ENCODE measurements at places on chromosomes 6 and 20. TPM values are rescaled to one million over a fixed set of nuclear protein-coding genes. Genes with fewer than 3 reads are reported as not detected.

LPIN3 gene
- 13.0 TPM for polyA plus RNA-seq

- no peak overlapping the region for H3K4me3 ChIP-seq
- H3K36me3 ChIP-seq, result no peaks in the 10 kb centered on the region
- peaks cover 33% of the 10 kb centered on the region for H3K4me1 ChIP-seq
- H3K27me3 ChIP-seq, result no peaks in the 10 kb centered on the region
These were observed 4.6 kb downstream of the FKBP1A start for GRCh38 chr20:1388253-1388652.

GRCh38 chr20:62805155-62805710 lies 598 bp downstream of the OGFR start:
- peak overlapping the region; percentile 89 for H3K4me3 ChIP-seq
- no peaks in the 10 kb centered on the region for H3K27me3 ChIP-seq
- H3K36me3 ChIP-seq, result peaks cover 5% of the 10 kb centered on the region
- DNase-seq, result peak; percentile 58
- 0 out of 2 replicates have a peak overlapping the region, but pooled peaks have one; percentile 19 for H3K27ac ChIP-seq

GRCh38 chr20:33992923-33993575 lies 662 bp upstream of the RALY start:
- H3K4me3 ChIP-seq, result peak overlapping the region; percentile 94
- no peaks in the 10 kb centered on the region for H3K27me3 ChIP-seq
- H3K4me1 ChIP-seq, result peaks cover 15% of the 10 kb centered on the region
- no peaks in the 10 kb centered on the region for H3K36me3 ChIP-seq

HAO1 gene
- polyA plus RNA-seq, result not detected

LRRC73 gene
- polyA plus RNA-seq, result 1.0 TPM

- H3K36me3 ChIP-seq, result no peaks in the 10 kb centered on the region
- no peaks in the 10 kb centered on the region for H3K27me3 ChIP-seq
- no peak overlapping the region for H3K4me3 ChIP-seq
These were observed 159.4 kb downstream of the CDK19 start for GRCh38 chr6:110655821-110656220.

DNA sequence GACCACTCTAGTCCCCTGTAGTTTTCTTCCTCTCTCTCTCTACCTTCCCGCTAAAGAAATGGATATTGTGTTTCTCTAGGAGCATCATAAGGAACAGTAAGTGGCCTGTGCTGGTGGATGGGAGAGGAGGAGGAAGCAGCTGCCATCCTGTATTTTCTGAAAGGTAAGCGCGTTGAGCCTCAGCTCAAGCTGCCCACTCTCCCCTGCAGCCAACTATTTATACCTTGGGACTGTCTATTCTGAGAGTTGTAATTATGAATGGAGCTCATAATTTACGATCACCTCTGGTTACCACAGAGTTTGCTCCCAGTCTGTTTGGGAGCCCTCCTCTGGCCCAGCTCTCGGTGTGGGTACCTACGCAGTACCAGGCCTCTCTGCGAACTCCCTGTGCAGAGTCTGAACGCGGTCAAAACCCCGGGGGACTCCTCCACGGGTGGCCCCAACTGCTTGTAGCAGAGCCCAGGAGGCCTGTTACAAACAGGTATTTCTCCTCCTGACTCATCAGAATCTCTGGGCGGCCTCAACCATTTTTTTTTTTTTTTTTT lies 285.4 kb downstream of the SMOC2 start:
- H3K4me1 ChIP-seq, result no peaks in the 10 kb centered on the region
- DNase-seq, result no peak
- H3K36me3 ChIP-seq, result no peaks in the 10 kb centered on the region
- no peaks in the 10 kb centered on the region for H3K27me3 ChIP-seq
- H3K4me3 ChIP-seq, result no peak overlapping the region

- no peaks in the 10 kb centered on the region for H3K36me3 ChIP-seq
- H3K27me3 ChIP-seq, result no peaks in the 10 kb centered on the region
- H3K4me3 ChIP-seq, result no peak overlapping the region
- DNase-seq, result no peak
These were observed 67.0 kb downstream of the ABHD12 start for GRCh38 chr20:25323496-25324246.

MACROD2 gene
- 2.2 TPM for polyA plus RNA-seq

DNA sequence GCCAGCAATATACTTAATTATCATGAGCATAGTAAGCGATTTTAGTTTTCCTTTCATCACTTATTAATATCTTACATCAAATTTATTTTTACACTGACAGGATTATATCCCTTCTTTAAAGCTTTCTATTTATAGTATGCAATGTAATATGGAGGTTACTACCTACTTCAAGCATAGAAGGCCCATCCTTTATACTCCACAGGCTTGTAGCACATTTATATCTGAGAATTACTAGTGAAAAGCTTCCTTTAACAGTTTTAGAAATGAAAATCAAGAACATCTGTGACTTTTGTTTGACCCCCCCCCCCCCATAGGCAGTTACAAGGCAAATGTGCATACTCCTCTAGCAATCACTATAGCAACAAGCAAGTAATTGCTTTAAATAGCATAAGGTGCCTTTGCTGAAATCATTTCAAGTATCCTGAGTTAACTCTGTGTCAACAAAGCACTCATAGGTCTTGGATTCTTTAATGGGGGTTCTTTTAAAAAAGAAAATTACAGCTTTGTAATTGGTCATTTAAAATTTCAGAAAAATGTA lies 917.7 kb downstream of the PHF3 start:
- no peaks in the 10 kb centered on the region for H3K4me1 ChIP-seq
- DNase-seq, result no peak
- H3K36me3 ChIP-seq, result no peaks in the 10 kb centered on the region
- H3K27ac ChIP-seq, result no peak overlapping the region
- H3K4me3 ChIP-seq, result no peak overlapping the region

GRCh38 chr6:87916446-87916845 lies 131.2 kb upstream of the SPACA1 start:
- no peaks in the 10 kb centered on the region for H3K4me1 ChIP-seq
- no peak overlapping the region for H3K4me3 ChIP-seq
- H3K36me3 ChIP-seq, result no peaks in the 10 kb centered on the region
- no peak overlapping the region for H3K27ac ChIP-seq
- peaks cover 66% of the 10 kb centered on the region for H3K27me3 ChIP-seq

RNF144B gene
- polyA plus RNA-seq, result 2.6 TPM

DNA sequence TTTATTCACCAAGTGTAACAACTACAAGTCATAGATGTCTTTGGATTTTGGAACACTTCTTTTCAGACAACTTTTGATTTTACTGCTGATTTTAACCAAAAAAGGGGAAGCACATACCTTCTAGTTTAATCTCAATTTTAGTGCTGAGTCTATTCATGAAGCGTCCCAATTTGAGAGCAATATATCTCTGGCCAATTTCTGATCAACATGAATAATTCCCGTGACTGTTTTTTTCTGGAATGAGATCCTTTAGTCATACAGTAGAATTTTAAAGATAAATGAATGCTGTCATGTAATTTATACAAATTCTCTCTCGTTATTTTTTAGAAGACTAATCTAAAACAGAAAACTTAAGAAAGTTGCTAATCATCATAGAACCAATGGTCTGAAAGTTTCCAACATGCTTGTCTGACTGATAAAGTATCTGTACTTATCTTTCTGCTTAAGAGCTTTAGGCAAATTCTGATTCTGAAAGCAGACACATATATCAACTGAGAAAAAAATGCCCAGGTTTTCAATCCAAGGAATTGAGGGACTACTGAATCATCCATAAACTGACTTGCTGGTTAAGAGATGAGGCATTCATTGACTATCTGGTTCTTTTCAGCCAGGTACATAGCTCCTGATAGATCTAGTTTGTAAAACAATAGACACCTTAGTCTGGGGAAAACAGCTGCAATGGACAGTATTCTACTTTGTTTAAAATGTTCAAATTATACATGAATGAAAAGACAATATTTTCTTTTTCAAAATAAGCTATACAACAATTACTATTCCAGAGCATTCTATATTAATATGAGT lies 657.5 kb downstream of the RFPL4B start:
- H3K27me3 ChIP-seq, result no peaks in the 10 kb centered on the region
- no peak overlapping the region for H3K27ac ChIP-seq
- no peak for DNase-seq
- H3K4me1 ChIP-seq, result peaks cover 14% of the 10 kb centered on the region
- no peaks in the 10 kb centered on the region for H3K36me3 ChIP-seq

GRCh38 chr6:14276071-14276470 lies 158.5 kb downstream of the CD83 start:
- H3K4me3 ChIP-seq, result no peak overlapping the region
- no peak for DNase-seq
- no peaks in the 10 kb centered on the region for H3K36me3 ChIP-seq

- no peak overlapping the region for H3K4me3 ChIP-seq
- DNase-seq, result no peak
- no peaks in the 10 kb centered on the region for H3K27me3 ChIP-seq
- no peaks in the 10 kb centered on the region for H3K4me1 ChIP-seq
- no peak overlapping the region for H3K27ac ChIP-seq
These were observed 29.8 kb downstream of the APCDD1L start for GRCh38 chr20:58485393-58485792.
